ENCODE measurements at places on chromosomes 6 and 20.

- no peak for DNase-seq
Observed at GRCh38 chr6:35354361-35355135, 12.2 kb downstream of the PPARD start.

DNA sequence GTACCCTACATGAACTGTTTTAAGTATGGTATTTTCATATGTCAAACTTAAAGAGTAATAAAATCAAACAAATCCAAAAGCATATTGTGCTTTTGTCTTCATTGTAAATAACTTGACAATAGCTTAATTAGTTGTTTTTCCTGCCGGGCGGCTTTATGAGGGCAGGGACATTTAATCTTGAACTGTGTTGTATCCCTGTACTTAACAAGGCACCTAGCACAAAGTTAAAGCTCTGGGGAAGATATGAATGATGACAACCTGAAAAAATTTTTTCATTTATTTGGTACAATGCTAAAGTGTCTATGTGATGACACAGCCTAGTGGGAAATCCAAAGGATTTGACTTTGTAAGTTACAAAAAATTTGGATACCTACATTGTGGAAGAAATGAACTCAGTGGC is 502 bp upstream of the HACE1 start:
- DNase-seq = no peak

GRCh38 chr6:95143408-95144180 is 433.7 kb upstream of the MANEA start:
- no peak for DNase-seq

- no peak for DNase-seq
Observed at GRCh38 chr20:9018346-9018745, 50.5 kb upstream of the PLCB4 start.

- DNase-seq = no peak
Observed at GRCh38 chr6:151107897-151108427, 131.8 kb upstream of the AKAP12 start.

DNA sequence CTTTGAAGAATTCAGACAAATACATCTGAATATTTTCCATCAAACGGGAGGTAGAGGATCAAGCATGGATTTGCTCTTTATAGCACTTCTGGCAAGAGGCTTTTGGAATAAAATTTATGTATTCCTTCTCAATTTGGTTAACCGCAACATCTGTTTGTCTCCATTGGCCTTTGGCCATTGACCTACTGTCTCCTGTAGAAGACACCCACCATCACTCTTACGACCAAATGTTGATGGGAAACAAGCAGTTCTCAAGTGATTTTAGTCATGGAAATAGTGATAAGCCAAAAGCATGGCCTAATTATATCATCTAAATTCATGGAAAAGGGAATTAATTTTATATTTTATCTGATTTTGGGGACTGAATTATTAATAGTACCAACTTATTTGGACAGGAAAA is 591.9 kb downstream of the CD109 start:
- DNase-seq = no peak

- DNase-seq = no peak
Observed at GRCh38 chr20:62240020-62240685, 1.8 kb downstream of the OSBPL2 start.

GRCh38 chr20:41030531-41031242 is 2.1 kb downstream of the TOP1 start:
- DNase-seq = no peak
